ENCODE measurements at places on chromosomes 2 and 18.
A peak's percentile ranks its signal among the peaks of the same experiment; 100 is the strongest.

GRCh38 chr18:36031903-36032302, 35.5 kb downstream of the RPRD1A start:
- no peak for DNase-seq

DNA sequence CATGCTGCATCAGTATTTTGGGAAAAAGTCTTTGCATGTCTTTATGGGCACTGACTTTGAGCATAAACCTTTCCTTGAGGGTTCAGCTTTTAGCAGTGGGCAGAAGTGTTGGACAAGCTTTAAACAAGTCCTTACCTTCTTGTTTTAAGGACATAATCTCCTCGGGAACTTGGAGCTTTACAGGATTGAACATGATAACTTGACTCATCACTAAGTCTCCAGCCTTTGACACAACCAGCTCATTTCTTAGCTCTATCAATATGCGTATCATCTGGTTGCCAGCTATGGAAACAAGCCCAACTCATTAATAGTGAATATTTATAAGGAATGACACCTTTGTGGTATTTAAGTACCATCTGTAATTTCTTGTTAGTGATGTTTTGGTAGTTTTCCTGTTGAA, 21.0 kb upstream of the RAB27B start:
- no peak for DNase-seq

DNA sequence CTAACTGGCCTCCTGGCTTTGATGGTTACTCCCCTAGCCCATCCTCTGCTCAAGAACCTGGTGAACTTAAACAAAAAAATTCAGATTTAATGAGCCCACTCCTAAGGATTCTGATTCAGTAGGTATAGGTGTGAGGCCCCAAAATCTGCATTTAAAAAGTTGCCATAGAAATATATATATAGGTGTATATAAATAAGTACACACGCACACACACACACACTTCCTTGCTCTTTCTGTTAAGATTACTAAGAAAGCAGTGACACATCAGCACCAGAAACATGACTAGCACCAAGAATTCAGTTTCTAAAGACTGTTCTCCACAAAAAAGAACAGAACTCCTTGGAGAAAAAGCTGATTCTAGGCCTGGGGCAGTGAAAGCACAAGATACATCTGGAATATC, 17.8 kb downstream of the EML6 start:
- DNase-seq: no peak

GRCh38 chr2:225867071-225867470, 467.6 kb downstream of the NYAP2 start:
- DNase-seq: no peak

DNA sequence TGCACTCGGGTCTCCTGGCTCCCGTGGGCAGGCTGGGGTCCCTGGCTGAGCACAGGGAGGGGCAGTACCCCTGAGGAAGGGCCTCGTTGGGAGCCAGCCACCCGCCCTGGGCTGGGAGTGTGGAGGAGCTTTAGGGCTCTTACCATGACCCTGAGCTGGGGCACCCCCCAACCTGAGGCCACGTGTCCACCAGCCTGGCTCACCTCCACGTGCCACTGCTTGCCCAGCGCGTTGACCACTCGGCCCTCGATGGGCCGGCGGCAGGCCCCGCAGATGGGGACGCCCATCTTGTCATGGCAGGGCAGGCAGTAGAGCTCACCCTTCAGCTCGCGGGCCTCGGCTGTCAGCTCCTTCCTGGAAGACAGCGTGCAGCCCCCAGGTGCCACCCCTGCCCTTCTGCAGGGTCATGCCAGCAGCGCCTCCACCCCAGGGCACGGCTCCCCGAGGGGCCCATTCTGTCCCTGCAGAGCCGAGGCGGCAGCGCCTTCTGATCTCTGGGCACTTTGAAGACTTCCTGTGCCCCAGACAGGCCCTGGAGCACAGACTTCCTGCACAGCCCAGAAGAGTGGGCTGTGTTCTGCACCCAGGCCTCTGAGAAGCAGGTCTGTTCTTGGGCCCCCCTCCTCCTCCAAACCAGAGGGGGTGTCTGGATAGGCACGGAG, 4.0 kb upstream of the GPR17 start:
- DNase-seq: no peak

DNA sequence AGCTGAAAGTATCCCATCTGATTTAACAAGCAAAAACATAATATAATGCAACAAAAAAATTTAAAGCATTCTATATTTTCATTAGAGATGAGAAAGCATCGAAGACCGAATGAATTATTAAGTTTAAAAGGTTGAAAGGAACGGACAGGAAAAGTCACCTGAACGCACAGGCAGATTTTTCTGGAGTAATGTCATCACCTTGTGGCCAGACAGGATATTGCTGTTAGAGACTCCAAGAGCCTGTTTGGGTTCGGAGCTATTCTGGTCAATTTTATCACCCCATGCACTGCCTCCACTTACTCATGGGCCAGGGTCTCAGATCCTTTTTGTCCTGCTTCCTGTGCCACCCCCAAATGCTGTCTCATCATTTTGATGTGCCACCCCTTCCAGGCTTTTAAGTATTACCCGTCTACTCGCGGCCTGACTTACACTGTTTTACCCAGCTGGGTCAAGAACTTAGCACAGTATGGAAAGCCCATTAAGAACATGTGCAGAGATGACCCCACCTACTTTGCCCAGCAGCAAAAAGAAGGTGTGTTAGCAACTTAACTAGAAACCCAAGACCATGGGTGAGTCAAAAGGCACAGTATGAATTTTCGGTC, 27.3 kb downstream of the GKN2 start:
- DNase-seq: peak; percentile 54

GRCh38 chr2:240917684-240918257, 11.6 kb downstream of the CROCC2 start:
- DNase-seq: no peak

GRCh38 chr2:123468071-123468470, 557.0 kb upstream of the CNTNAP5 start:
- DNase-seq: no peak

DNA sequence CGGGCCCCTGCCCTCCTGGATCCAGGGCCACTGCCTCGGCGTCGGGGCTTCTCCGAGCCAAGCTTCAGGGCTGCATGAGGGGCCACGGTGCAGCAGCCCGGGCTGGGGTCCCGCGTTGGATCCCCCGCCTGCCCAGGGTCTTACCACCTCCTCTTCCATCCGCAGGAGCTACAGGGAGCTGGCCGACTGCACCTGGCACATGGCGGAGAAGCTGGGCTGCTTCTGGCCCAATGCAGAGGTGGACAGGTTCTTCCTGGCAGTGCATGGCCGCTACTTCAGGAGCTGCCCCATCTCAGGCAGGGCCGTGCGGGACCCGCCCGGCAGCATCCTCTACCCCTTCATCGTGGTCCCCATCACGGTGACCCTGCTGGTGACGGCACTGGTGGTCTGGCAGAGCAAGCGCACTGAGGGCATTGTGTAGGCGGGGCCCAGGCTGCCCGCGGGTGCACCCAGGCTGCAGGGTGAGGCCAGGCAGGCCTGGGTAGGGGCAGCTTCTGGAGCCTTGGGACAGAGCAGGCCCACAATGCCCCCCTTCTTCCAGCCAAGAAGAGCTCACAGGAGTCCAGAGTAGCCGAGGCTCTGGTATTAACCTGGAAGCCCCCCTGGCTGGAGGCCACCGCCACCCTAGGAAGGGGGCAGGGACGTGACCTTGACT, 52.1 kb downstream of the RAMP1 start:
- DNase-seq: no peak

DNA sequence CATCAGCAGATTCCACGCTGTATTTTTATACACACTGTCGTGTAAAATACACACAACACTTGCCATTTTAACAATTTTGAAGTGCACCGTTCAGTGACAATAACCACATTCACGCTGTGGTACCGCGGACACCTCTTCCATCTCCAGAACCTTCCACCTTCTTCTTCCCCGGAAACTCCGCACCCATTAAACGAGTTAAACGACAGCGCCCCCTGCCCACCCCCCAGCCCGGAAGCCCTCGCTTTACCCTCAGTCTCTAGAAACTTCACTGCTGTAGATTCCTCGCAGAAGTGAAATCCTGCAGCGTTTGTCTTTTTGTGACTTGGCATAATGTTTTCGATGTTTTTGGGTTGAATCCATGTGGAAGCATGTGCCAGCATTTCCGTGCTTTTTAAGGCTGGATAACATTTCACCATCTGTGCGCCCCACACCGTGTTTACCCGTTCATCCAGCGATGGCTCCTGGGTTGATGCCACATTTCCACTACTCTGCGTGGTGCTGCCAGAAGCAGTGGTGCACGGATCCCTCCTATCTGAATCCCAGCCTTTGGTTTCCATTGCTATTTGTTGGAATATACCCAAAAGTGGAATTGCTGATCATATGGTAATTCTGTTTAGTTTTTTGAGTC, 32.0 kb upstream of the TMEM18 start:
- no peak for DNase-seq

GRCh38 chr2:4873364-4873763, 818.8 kb upstream of the SOX11 start:
- DNase-seq: no peak

DNA sequence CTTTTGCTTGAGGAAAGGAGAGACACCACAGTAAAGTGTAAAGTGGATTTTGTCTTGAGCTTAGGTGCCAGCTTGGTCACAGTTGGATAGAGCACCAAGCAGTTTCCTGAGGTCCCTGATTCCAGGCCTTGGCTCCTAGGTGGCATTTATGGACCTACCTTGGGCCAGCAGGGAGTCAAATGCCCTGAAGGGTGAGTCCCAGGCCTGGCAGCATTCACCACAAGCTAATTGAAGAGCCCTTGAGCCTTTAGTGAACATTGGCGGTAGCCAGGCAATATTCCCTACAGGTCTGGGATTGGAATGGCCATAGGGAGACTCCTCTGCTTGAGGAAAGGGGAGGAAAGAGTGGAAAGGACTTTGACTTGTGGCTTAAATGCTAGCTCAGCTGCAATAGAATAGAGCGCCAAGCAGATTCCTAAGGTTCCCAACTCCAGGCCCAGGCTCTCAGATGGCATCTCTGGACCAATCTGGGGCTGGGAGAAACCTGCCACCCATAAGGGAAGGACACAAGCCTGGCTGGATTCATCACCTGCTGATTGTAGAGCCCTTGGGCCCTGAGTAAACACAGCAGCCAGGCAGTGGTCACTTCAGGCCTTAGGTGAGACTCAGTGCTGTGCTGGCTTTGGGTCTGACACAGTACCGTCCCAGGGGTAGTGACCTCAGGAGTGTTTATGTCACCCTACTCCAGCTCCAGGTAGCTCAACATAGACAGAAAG, 137.5 kb upstream of the OTOS start:
- no peak for DNase-seq

DNA sequence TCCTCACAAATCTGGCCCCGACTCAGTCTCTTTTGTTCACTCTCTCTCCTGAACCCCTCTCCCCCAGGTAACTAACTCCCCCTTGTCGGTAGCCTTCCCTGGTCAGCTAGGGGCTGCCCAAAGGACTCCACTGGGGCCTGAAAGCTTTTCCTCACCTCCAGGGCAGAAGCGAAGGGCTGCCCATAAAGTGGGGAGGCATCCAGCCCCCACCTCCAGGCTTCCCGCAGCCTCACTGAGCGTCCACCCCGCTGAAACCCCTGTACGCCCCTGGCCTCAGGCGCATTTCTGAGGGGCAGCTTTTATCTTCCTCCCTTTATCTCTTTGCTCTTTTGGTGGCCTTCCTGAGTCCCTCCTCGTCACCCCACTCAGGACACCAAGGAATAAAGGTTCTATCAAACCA, 249.3 kb downstream of the CYP26B1 start:
- DNase-seq: no peak

DNA sequence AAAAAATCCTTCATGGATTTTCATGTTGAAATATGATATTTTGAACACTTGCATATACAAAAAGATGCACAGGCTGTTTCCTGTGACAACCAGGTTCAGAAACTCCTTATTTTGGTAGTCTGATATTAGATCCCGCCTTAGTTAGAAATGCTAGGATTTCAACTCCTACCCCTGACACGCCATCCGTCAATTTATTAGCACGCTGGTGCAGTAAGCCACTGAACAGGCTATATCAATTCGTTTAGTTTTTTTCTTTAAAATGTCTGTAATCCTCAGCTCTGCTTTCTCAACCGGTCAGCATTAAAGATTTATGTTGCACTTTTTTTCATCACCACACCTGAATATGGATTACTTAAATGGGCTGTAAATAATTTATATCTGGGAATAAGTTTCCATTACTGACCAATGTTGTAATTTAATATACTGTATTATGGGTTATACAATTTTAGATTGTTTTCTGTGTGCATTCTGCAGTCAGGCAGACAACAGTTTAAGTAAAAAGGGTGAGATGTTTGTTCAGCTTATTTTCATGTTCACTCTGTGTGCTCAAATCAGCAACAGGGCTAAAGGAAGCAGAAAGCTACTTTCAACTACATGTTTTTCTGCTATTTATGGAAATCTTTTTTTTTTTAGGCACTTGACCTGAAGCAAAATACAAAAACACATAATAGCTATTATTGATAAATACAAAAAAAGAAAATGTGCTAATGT, 227.7 kb downstream of the ARHGAP15 start:
- DNase-seq: no peak

GRCh38 chr2:67802824-67803223, 260.0 kb downstream of the C1D start:
- no peak for DNase-seq

GRCh38 chr2:171072164-171072563, 88.5 kb downstream of the TLK1 start:
- DNase-seq: no peak

DNA sequence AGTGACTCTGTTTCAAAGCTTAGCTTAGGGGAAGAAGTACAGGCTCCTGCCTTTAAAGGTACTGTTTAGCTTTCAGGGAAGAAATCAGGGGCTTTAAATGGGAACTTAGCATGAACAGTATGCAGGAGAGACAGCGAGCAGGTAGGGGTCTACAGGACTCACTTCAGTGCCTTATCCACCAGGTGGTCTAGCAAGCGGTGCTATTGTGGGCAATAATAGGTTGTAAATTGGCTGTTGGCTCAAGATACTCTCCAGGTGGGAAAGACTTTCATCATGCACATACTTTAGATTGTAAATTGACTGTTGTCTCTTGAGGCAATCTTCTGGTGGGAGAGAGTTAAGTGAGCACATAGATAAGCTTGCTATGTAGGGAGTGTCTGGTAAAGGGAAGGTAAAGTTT, 358.6 kb upstream of the DLGAP1 start:
- DNase-seq: no peak

- no peak for DNase-seq
Measured at GRCh38 chr2:80700961-80701360, 396.4 kb upstream of the LRRTM1 start.

- DNase-seq: no peak
Measured at GRCh38 chr18:46506974-46507586, 149.9 kb downstream of the LOXHD1 start.

DNA sequence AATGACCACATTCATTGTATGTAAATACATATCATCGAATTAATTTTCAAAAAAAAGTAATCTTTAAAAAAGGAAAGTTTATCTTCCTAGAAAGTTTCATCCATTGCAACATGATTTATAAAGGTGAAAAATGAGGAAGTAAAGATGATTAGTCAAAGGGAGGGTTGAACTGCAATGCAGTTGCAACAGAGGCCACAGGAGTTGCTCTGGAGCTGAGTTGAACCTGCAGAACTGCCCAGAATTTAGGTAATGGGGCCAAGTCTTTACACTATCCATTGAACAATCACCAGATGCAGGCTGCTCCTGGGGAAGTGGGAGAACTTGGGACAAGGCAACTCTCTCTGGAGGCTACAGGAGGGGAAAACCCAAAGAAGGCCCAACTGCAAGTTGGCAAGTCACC, 390.7 kb downstream of the METTL4 start:
- DNase-seq: no peak
